Activated CD4-positive, alpha-beta T cell treated with anti-CD3 and anti-CD28 coated beads, Interleukin-2, amount 50 U/mL, for 48 hours (primary cell): ENCODE measurements at places on chromosomes 16 and 17.

DNA sequence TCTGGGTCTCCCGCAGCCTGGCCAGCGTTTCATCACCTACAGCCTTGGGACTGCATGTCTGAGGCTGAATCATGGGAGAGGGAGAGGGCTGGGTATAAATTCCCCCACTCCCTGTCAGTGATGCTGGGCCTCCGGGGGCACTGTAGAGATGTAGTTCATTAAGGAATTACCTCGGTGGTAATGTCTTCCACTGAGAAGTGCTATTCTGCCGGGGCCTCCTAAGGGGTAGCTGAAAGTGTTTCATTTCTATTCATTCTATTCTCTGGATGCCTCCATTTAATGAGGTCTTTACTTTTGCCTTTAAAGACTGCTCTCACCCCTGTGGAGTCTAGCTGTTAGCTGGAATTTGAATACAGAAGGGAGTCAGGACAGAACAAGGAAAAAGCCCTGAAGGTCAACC lies 116.4 kb upstream of the HS3ST4 start:
- no peak for DNase-seq

- DNase-seq, result no peak
These were observed 4.8 kb downstream of the EEF2K start for GRCh38 chr16:22210854-22211253.

- no peak for DNase-seq
These were observed 35.2 kb upstream of the CBX4 start for GRCh38 chr17:79874329-79874981.

DNA sequence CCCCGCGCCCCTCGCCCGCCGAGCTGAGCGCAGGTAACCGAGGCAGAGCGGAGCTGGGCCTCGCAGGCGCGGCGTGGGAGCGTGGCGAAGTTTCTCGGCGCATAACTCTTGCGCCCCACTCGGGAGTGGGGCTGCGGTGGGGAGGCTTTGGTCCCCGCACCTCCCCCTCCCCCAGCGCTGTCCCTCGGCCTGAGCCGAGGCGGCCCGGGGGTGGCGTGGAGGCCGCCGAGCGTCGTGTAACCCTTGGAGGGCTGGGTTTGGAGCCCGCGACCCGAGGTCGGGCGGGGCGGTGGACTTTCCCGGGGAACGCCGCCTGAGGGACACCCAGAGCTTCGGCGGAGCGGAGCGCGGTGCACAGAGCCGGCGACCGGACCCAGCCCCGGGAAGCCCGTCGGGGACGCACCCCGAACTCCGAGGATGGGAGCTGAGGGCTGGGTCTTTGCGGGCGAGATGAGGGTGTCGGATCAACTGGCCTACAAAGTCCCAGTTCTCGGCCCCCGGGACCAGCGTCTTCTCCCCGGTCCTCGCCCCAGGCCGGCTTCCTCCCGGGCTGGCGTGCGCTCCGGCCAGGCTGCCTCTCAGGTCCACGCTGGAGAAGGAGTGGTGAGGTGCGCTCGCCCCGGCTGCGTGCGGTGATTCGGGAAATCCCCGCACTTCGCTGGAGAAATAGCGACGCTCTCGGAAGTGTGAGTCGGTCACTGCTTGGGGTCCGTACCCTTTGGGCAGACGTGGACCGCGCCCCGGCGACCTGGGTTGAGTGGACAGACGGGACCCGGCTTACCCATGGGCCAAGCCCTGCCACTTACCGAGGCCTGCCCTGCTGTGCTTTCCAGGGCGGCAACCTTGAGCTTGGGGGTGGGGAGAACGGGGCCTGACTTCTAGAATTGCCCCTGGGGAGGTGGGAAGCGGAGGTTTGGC lies 168.4 kb downstream of the RAB11FIP4 start:
- DNase-seq, result no peak

DNA sequence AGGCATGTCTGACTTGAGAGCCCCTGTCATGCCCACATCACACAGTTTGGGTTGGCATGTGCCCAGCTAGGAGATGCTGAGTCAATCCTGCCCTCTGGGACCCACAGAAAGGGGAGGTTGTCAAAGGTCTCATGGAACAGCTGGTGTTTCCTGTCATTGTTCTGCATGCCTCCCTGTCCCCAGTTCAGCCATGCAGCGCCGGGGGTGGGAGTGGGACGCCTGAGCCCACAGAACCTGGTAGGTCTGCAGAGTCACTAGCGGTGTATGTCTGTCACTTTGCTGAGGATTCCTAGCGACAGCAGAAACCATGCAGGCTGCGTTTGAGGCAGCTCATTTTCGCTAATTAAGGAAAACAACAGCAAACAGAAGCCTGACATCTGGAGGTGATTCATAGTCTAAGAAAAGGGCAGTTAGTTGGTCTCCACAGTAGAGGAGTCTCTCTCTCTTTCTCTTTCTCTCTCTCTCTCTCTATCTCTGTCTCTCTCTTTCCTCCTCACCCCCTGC lies 19.6 kb upstream of the CCL1 start:
- DNase-seq, result peak; percentile 62

- DNase-seq, result peak; percentile 42
These were observed 633 bp downstream of the TBC1D16 start for GRCh38 chr17:80034791-80035686.
